NCI-H2107 (cell line): ENCODE measurements at places on chromosomes 4 and X.

GRCh38 chrX:115419069-115419468 is 129.6 kb downstream of the LUZP4 start:
- DNase-seq: no peak

DNA sequence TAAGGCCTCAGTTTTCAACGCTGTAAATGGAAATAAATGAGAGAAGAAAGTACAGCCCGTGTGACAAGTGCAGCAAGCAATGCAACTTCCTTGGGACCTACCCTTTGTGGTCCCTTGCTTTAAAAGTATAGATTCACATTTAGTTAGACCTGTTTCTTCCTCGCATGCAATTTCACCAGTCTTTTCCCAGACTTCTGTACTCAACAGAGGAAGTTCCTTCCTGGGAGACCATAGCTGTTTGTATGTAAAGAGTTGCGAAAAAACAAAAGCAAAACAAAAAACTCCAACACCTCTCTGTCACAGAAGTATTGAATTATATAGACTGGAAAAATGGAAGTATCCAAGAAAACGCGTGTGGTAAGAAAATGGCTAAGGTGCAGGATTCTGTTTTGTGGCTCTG is 1.1 kb upstream of the IRF2 start:
- DNase-seq: no peak

DNA sequence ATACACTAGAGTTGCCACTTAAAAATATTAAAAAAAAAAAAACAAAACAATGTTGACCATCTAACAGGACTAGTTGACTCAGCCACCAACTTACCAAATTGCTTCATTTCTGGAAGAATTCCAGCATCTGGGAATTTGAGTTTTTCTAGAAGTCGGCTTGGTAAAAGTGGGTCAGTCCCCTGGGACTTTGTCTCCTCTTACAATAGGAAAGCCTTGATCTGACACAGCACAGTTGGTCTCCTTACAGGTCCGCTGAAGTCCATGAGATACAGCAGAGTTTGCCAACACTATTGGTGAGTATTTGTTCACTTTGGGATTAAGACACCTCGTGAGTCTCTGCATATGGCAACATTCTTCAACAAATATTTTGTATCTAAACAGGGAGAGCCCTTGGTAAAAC is 18.2 kb upstream of the DDIT4L start:
- no peak for DNase-seq

- no peak for DNase-seq
These were observed at the start of gene PLCXD1 for GRCh38 chrX:281166-281999. TSS of gene PLCXD1 (plus strand) at chrX:281381. CDS start at chrX:284188, 2,807 bp downstream.

GRCh38 chr4:7663075-7663541 is 228.4 kb upstream of the PSAPL1 start:
- DNase-seq: no peak

DNA sequence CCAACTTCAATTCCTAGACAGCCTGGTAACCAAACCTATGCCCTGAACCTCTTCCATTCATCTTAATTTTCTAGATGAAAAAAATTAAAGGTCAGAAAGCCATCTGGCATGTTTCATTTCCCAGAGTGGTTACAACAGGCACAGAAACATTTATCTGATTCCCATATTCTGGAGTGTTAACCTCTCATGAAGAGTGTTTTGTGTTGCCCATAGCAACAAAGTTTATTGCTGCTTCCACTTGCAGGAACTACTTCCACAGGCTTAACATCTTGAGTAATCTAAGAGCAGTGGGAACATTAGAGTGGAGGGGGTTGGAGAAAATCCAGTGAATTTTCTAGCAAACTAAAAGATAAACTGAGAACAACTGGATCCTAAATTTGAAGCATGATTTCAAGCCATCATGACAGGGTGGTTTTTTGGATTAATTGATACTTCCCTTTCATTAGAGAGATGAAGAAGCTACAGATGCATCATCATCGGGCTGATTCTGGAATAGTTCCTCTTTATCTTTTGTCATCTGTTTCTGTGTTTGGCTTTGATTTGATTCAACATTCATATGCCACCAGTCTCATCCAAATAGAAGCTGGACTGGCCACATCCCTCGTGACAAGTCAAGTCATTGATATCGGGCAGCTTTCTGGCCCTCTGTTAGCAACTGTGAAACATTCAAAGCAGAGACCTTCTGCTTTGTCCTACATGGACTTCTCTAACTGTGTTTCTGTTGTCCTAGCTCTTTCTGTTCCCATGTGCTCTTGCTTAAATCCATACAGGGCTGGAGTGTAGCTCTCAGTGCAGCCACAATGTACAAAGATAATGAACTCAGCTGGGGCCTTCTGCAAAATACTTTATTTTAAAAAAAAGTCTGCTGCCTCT is 167.3 kb downstream of the MID1IP1 start:
- DNase-seq: no peak

DNA sequence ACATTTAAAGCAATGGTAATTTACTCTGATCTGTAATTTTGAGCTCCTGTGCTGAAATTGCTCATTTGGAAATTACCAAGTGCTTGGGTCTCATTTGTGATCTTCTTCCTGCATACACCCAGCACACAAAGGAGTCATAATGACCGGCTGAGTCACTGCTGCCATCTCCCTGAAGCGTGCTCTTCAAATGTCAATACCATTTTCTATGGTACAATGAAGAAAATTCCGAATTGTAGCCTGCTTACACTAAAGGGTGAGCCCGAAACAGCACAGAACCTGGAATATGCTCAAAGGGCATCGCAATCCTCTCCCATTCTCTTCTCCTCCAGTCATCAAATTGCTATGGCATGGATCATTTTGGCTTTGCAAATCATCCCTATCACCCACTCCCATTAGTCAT is 140.5 kb downstream of the GRIA3 start:
- no peak for DNase-seq

DNA sequence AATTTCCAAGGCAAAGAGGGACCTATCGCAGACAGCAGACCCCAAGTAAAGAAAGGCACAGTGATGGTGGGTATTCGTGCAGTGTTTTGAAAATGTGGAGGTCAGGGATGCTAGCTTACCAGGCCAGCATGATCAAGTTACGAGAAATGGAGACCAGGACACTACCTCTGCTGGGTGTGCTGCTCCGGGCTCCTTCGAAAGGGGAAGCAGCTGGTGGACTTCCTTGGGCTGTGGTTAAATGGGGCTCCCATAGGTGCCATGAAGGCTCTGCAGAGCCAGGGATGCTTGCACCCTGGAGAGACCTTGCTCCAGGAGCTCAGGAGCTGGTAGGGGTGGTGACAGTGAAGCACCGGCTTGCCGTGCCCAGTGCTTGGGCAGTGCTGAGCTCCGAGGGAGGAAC is 68.8 kb downstream of the TBL1X start:
- DNase-seq: no peak

DNA sequence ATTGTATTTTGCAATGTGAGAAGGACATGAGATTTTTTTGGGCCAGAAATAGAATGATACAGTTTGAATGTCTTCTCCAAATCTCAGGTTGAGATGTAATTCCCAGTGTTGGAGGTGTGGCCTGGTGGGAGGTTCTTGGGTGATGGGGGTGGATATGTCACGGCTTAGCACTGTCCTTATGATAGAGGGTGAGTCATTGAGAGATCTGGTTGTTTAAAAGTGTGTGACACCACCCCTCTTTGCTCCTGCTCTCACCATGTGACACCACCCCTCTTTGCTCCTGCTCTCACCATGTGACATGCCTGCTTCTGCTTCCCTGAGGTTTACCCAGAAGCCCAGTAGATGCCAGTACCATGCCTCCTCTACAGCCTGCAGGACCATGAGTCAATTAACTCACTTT is 1226.9 kb downstream of the PCDH7 start:
- DNase-seq: no peak

DNA sequence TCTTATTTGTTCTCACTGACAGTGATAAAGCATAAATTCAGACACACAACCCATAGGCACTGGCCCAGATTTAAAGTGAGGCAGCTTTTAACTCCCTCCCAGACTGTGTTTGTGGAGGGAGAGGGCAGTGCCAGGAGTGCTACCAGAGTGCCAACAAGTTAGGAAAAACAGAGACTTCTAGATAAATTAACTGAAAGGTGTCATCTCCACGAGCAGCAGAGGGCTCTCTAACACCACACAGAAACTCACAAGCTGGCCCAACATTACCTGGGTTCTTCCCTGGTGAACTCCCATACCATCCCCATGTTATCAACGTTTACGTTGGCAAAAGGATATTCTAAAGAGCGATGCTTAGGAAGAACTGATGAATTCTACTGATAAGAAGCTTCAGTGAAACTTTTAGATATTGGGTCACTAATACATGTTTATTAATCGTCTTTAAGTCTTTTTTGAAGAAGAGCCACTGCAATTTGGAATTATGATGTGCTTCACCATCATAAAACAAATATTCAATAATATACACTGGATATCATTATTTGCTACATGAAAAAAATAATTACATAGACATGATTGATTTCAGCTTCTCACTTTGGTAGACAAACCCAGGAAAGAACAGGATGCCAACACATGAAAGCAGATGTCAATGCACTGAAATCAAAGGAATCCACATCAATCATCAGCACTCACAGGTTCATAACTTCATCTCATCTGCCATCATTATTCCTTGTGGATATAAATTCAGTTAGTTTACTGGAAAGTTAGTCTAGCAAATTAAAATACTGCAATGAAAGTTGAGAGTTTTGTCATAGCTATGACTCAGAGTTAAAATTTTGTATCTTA is 121.2 kb upstream of the NAP1L5 start:
- peak; percentile 15 for DNase-seq

GRCh38 chrX:22276781-22277180 is 4.1 kb downstream of the CBLL2 start:
- DNase-seq: no peak

DNA sequence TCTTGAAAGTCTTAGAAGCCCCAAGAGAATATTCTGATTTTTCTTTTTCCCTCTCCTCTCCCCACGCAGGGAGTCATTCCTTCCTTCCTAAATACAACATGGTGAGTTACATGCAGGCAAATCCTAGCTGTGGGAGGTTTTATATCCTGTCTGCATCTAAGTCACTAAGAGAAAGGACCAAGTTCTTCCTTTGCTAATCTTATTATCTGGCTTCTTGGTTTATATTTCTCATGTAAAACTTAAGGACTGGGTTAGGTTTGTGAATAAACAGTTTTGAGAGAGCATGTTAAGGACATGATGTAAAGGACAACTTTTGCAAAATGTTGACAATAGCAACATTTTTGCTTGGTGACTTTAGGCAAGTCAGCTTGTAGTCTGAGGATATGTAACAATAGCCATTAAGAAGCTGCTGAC is 5.1 kb upstream of the CXCL9 start:
- no peak for DNase-seq

DNA sequence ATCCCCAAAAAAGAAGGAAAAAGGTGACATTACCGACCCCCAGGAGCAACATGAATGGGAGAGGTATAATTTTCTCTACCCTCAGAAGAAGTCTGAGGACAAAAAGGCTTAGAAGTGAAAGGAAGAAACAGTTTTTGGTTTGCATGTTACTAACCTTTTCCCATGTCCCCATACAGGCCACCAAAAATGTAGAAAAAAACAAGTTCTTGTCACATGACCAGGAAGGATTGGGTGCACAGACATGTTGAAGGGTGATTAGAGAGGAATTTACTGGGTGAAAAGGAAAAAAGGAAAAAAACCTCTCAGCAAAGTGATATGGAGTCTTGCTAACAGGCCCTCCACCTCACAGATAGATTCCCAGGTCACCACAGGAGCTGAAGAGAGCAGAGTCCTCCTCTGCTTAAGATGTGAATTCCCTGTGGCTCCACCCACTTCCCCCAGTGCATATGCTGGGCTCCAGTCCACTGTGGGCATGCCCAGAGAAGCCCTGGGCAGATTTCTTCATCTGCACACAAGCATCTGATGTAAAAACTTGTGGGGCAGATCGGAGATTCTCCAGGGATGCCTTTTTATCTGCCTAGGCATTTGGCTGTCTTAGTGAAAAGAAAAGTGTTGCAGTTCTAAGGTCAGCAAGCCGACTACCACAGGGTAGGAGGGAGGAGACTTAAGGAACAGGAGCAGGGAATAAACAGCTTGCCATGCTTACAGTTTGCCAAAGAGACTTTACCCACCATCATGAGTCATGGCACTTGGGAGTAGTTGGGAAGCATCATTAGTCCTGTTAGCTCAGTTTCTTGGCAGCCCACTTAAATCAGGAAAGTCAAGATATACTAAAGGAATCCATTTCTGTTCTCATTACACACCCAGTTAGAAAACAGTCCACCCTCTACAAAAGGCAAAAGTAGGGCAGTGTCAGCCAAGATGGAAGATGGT is 25.0 kb upstream of the PASD1 start:
- no peak for DNase-seq

DNA sequence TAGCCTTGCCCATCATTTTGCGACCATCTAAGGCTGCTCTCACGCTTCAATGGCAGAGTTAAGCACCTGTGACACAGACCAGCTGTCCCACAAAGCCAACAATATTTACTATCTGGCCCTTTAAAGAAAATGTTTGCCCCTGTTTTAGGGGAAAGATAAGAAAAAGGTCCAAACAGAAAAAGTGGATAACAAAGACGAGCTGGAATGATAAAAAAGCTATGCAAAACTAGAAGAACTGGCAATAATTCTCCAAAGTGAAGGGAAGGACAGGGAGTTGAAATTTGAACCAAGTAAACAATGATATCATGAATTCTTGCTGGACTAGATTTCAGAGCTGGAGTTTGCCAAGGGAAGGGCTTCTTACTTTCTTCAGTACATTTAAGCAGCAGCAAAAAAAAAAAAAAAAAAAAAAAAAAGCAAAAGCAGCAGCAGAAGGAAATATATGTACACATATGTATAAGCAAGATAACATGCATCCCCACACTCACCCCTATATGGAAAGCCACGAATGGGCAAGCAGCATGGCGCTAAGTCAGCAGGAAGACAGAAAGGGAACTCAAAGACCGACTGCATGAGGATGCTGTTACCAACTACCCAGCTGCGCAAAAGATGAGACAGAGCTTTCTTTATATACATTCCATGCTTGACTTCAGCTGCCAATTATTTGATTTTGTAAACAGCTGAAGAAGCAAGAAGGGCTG is 12.5 kb downstream of the TRAPPC2 start:
- DNase-seq: peak; percentile 10

- DNase-seq: no peak
These were observed 56.8 kb upstream of the EMCN start for GRCh38 chr4:100574607-100575006.

- no peak for DNase-seq
These were observed 29.3 kb upstream of the PTPN13 start for GRCh38 chr4:86564795-86565194.

DNA sequence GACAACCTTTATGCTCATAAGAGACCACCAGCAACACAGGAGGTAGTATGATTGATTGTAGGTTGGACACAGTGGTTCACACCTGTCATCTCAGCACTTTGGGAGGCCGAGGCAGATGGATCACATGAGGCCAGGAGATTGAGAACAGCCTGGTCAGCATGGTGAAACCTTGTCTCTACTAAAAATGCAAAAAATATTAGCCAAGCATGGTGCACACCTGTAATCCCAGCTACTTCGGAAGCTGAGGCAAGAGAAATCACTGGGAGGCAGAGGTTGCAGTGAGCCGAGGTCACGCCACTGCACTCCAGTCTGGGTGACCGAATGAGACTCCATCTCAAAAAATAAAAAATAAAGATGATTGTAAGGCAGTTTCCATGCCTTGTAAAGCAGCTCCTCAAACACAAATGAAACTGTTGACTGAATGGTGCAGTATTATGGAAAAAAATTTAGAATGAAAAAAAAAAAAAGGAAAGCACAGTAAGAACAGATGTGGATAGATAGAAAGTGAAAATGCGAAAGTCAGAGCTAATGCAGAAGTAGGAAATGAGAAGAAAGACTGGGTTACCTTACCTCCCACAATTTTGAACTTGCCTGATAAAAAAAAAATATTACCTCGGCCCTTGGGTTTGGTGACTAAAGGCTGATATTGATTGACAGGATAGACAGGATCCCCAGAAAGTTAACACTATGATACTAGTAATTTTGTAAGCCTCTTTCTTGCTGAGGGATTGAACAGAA is 249.2 kb upstream of the TRAM1L1 start:
- DNase-seq: no peak

GRCh38 chr4:86432559-86433134 is 72.8 kb upstream of the MAPK10 start:
- no peak for DNase-seq
